ENCODE measurements at places on chromosomes 16 and 17. TPM values are rescaled to one million over a fixed set of nuclear protein-coding genes. Genes with fewer than 3 reads are reported as not detected.

OR1A1 gene
- not detected for total RNA-seq

HOXB4 gene
- total RNA-seq = 2.3 TPM

CCDC200 gene
- not detected for total RNA-seq

ZP2 gene
- total RNA-seq = not detected
